ENCODE measurements at places on chromosomes 11 and 22.

GRCh38 chr11:11607772-11608171 lies 14.0 kb downstream of the GALNT18 start:
- DNase-seq, result no peak

GRCh38 chr11:45777127-45777969 lies 27.6 kb upstream of the SLC35C1 start:
- no peak for DNase-seq

- DNase-seq, result no peak
Measured at GRCh38 chr11:71301858-71302533, 49.6 kb upstream of the SHANK2 start.

- no peak for DNase-seq
Measured at GRCh38 chr22:40399621-40400020, 29.2 kb downstream of the SGSM3 start.

DNA sequence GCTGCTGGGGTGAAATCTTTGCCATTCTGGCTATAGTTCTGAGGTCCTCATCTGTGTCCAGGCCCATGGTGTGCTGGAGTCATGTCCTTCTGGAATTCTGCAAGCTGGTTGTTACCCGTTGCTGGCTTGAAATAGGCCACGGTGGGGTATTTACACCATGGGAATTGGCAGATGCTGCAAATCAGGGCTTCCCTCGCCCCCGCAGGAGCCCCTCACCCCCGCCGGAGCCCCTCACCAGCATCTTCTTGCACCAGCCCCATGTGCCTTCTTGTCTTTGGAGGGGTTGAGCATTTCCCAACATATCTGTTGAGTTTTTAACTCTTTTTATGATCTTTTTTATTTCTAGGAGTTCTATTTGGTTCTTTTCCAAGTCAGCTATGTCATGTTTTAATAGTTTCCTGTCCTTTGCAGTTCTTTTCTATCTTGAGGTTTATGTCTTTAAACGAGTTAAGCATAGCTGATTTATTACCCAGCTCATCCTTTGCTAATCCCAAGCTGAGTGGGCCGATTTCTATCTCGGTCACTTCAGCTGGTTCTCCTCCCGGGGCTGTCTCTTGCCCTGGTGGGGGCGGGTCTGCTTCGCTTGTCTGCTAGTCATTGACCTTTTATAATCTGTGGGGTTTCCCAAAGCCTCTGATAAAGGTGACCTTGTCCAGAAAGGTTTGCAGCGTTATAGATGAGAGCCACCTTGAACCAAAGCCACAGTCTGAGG lies 17.6 kb downstream of the ANO1 start:
- no peak for DNase-seq

GRCh38 chr11:81647374-81647773 lies 1086.3 kb downstream of the FAM181B start:
- no peak for DNase-seq

- DNase-seq, result peak; percentile 72
Measured at GRCh38 chr22:26589845-26590736, at the start of gene TPST2. TPST2 (minus strand) TSS chr22:26590132; CDS start chr22:26541630, 48,502 bp downstream.

DNA sequence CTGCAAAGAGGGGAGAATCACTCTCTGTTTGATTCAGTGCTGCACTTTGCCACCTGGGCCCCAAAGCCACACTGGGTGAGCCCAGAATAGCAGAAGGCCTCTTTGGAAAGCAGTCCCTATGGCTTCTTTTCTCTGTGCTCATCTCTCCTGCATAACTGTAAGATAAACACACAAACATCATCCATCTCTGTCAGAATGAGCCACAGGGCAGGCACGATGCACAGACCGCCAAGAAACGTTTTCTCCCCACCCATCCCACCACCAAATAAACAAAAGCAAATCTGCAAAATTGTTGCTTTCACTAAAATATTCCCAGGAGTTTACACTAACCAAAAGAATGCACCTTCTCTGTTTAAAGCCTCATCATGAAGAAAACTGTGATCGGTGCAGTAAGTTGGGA lies 196.4 kb upstream of the POU2AF2 start:
- no peak for DNase-seq

DNA sequence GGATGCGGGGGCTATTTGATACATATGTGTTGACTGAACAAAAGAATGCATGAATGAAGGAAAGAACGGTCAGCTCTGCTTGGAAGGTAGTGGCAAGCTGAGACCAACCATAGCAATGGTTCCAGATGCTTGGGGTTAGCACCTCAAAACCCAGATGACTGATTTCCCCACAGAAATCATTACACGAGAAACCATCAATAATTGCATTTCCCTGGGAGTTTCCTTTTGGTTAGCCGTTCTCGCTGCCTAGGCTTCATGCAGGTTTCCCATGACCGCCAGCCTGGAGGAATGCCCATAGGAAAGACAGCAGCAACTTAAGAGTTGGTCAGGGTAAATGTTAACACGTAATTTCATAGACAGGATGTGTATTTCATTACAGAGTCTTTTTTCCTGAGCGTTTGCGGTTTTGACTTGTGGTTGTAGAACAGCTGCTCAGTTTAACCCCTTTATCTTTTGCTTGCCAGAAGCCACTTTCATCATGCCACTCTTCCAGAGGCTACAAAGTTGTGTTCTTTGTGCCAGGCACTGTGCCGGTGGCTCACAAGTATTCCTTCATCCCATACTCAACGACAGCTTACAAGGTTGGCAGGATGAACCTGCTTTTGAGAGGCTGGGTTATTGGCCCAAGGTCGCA lies 2.8 kb downstream of the IL17RA start:
- peak; percentile 77 for DNase-seq

GRCh38 chr11:27977031-27977430 lies 130.9 kb downstream of the KIF18A start:
- no peak for DNase-seq

DNA sequence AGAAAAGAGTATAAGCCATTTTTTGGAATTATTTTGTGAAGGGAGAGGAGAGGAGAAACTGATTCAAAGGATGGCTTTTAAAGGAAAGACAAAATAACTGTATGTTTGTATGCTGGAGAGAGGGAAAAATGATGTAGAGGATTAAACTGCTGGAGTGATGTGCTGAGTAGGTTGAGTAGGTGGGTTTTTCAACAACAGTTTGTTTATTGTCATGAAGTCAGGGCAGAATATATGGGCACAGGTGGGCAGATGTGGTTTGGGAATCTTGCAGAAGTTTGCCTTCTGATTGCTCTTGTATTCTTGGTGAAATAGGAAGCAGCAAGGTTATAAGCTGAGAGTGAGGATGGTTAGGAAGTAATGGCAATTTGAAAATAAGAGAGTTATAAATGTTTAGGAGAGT lies 12.1 kb downstream of the SYT9 start:
- no peak for DNase-seq

GRCh38 chr11:134764966-134765365 lies 352.9 kb upstream of the B3GAT1 start:
- no peak for DNase-seq

DNA sequence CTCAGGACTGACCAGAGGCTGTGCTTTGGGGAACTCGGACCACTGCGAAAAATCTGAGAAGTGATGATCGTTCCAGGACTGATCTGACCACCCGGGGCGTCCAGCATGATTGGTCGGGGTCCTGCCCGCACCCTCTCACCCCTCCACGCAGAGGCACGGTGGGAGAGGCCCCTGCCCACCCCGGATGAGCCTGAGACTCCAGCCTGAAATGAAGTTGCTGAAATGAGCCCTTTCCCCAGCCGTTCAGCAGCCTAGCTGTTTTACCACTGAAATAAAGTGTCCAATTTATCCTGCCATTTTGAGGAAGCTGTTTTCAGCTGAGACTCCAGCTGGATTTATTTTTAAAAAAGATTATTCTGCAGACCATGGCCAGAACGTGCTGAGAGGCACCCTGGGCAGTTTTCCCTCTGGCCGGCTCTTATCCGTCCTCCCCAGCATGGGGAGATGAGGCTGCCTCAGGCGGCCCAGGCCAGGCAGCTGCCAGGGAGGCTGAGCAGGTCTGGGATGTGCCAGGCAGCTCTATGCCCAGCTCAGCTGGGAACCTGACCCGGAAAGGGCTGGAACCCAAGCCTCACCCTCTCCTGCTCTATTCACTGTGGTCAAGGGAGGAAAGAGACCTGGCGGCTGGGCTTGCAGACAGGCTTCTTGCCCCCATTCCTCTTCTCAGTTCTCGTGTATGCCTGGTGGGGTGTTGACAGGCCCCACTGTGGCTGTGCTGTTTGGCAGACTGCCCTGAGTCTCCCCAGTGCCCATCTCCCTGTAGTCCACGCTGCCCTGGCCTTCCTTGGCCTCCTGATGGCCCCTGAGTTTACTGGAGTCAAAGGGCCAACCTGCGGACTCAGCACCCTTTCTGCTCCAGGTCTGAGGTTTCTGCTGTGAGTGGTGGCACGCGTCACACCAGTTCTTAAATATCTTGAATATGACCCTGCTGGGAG lies 161.0 kb upstream of the B3GAT1 start:
- DNase-seq, result no peak

GRCh38 chr11:20203831-20204230 lies 43.6 kb upstream of the DBX1 start:
- DNase-seq, result no peak

- DNase-seq, result peak; percentile 55
Measured at GRCh38 chr22:37221424-37222333, 9.4 kb upstream of the SSTR3 start.

DNA sequence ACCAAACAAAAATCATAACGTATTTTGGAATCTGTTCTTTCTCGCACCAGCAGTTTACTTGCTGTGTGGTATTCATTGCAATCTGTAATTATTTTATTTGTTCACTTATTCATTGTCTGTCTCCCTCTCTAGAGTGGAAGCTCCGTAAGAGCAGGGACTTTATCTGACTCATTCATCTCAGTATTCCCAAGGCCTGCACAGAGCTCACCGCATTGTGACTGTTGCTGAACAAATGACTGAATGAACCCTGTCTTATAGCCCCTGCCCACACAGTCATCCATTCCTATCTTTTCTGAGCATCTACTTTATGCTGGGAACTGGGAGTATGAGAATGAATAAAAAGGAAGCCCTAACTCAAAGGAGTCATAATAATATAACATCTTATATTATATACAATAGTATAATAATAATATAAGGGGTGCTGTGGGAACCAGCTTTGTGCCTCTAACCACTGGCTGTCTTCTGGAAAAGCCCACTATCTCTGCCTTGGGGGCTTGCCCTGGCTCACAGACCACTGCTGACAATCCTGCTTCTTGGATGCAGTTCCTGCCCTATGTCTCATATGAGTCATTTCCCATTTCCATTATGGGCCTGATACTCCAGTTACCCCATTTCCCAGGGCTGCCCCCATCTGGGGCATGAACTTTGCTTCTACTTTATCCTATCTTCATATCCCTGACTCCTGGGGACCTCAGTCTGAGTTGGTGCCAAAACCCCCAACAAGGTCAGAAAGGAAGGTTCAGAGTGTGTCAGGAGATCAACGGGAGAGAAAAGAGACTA lies 11.0 kb downstream of the XRRA1 start:
- DNase-seq, result no peak

DNA sequence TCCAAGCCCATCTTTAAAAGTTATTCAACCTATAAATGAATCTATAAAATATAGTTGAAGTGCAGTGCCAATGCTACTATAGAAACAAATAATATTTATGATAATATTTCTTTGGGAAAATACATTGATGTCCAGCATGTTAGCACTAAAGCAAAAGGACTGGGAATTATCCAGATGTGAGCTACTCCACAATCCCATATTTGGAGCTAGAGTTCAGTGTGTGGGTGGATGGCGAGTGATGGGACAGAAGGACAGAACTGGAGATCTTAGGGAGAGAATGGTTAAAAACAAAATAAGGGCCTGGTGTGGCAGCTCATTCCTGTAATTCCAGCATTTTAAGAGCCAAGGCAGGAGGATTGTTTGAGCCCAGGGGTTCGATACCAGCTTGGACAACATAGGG lies 216.8 kb downstream of the TMEM135 start:
- no peak for DNase-seq

GRCh38 chr11:27234043-27234668 lies 128.9 kb downstream of the CCDC34 start:
- DNase-seq, result no peak

DNA sequence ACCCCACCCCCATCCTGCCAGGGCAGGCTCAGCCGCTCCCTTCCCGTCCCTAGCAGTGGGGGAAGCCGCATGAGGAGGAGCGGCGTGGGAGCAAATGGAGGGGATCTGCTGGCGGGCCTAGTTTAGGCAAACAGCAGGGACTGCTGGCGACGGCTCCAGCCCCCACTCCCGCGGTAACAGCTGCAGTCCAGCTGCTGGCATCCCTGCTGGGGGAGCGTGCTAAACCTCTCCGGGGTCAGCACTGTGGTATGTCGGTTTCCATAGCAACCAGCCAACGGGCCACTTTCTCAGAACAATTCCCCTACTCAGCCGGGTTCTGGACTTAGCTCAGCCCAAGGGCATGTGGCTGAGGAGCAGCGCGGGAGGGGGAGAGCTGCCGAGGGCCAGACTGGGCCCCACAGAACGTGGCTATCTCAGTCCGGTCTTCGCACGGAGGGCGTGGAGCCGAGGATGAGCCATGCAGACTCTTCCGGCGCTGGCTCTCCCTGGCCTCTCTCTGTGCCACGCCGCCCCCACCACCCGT lies 98.8 kb downstream of the PKNOX2 start:
- DNase-seq, result no peak

DNA sequence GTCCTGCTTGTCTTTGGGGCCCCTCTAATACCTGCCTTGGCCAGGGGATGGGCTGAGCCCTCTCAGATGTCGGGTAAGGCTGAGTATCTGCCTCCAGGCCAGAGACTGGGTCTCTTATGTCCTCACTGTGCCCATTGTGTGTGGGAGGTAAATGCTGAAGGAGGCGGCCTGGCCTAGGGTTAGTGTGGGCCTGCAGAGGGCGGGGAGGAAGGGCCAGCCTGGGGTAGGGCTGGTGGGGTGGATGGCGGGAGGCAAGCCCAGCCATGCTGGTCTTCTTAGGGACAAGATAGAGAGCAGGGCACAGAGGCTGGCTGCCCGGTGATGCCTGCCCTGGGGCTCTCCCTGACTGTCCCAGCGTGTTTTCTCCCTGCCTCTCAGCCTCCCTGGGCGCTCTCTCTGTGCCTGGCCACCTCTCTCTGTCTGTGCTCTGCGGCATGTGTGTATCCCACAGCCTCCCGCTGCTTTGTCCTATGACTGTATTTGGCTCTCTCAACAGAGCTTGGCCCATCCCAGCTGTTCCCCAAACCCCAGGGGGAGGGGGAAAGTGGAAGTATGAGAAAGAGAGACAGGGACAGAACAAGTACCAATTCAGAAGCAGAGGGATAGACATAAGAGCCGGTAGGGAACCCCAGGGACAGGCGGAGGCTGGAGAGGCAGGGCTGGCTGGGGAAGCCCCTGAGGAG lies 57.0 kb downstream of the PDE2A start:
- DNase-seq, result no peak

- no peak for DNase-seq
Measured at GRCh38 chr11:58075781-58076180, 45.0 kb downstream of the OR6Q1 start.

GRCh38 chr22:47203554-47203991 lies 441.1 kb downstream of the TBC1D22A start:
- DNase-seq, result no peak

DNA sequence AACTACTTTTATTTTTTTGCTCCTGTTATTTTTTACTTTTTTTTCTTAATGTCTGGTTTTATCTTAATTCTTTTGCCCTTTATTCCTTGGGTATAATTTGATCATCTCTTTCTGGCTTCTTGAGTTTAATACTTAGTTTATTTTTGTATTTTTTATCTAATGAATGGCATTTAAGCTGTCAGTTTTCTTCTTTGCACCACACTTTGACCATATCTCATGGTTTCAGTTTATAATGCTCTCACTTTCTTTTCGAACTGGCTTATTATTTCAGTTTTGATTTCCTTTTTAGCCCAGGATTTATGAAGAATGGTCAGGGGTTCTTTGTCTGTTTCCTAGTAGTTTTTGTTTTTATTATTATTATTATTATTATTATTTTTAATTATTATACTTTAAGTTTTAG lies 48.3 kb downstream of the QSER1 start:
- no peak for DNase-seq

Data from activated naive CD4-positive, alpha-beta T cell treated with anti-CD3 and anti-CD28 coated beads for 36 hours (primary cell).